Stimulated activated CD4-positive, alpha-beta T cell treated with anti-CD3 and anti-CD28 coated beads, Interleukin-4, amount 100 ng/mL, for 48 hours (primary cell): ENCODE measurements at places on chromosomes 7 and 10.

DNA sequence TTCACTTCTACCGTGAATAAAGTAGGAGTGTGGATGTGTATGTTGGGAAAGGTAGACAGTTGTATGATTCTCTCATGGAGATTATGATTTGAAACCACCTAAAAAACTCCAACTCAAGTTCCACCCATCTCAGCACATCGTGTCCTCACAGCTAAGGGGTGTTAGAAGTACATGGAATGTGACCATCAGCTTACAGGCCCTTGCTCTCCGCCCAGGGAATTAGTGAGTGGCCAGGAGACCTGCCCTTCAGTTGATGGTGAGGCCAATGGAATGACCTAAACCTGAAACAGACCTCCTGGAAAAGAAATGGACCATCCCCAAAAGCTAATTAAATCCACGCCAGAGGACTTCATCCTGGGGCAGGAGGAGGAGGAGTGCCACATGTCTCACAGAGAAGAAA, 2.1 kb upstream of the WNT2 start:
- DNase-seq = no peak

- no peak for DNase-seq
Measured at GRCh38 chr10:106551501-106552062, 612.9 kb downstream of the SORCS1 start.

- no peak for DNase-seq
Measured at GRCh38 chr7:108376206-108376605, 80.0 kb downstream of the NRCAM start.

DNA sequence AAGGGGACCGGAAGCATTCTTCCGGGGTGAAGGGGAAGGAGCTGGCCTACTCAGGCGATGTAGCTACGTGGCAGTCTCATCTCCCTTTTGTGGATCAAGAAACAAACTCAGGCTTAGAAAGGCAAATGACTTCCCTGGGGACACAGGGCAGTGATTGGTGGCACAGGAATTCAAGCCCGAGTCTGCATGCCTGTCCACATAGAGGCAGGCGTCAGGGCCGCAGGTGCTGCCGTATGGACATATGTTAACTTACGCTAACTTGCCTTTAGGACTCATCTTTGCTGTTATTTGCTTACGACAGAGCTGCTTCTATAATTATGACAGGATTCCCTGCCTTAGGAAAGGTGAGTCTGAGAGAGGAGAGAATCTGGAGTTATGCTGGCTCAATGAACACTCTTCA, 42.3 kb upstream of the KLF6 start:
- DNase-seq = no peak

DNA sequence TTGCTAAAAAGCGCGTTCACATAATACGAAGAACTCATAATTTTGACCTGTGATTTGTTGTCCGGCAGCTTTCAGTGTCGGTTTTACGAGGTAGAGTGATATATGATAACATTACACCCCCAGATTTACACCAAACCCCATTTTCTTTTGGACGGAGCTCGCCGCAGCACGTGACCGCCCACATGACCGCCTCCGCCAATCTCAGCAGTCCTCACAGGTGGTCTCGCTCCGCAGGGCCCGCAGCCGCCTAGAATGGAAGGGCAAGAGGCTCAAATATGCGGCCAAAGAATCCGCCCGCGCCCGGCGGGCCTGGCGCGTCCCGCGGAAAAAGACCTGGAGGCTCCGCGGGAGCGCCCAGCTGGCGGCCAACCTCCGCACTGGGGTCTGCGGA, at the start of gene HOXA7:
Gene HOXA7 (minus strand): TSS at position 168 of the 391 bp plus-strand sequence. CDS start 130 bp downstream, at position 38.
- DNase-seq = no peak

DNA sequence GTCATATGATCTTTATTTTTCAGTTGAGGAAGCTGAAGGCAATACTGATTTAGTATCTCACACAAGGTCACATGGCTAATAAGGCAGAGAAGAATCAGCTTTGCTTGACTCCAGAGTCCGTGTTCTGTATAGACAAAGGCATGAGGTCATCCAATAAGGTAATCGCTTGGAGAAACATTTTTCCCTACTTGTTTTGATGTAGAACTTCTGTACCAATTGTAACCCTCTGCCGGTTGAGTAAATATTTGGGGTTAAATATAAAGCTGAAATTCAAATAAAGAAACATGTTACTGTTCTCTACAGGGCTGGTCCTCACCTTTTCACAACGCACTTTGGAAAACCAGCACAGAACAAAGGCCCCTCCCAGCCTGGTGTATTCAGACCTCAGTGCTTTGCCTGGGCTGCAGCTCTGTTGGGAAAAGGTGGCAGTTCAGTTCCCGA, 83.0 kb upstream of the INSYN2A start:
- DNase-seq = no peak

- no peak for DNase-seq
Measured at GRCh38 chr10:66085906-66086305, 839.9 kb upstream of the LRRTM3 start.

- no peak for DNase-seq
Measured at GRCh38 chr7:46448478-46448877, 527.4 kb upstream of the IGFBP3 start.

DNA sequence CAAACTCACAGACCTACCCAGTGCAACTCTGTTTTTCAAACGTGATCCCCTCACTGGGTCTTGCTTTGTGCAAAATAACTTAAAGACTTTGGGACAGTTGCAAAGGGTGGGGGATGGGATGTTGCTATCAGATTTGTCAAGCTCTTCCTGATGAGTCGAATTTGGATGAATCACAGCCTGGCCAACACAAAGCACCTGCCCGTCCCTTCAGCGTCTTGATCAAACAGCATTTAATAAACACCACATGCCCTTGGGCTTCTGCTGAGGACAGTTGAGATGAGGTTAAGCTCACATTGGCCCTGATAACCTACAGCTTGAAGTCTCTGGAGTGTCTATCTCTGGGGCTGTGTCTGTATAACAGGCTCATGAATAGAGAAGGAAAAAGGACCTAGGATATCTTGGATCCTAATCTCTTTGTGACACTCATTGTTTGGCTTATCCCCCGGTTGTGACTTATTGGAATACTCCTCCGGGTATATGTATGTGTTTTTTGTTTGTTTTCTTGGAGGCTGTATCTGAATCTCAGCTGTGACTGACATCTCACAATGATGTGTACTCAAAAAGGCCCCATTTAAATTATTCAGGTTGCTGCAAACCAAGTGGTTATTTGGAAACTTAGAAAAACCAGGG, 132.6 kb upstream of the NAMPT start:
- no peak for DNase-seq

DNA sequence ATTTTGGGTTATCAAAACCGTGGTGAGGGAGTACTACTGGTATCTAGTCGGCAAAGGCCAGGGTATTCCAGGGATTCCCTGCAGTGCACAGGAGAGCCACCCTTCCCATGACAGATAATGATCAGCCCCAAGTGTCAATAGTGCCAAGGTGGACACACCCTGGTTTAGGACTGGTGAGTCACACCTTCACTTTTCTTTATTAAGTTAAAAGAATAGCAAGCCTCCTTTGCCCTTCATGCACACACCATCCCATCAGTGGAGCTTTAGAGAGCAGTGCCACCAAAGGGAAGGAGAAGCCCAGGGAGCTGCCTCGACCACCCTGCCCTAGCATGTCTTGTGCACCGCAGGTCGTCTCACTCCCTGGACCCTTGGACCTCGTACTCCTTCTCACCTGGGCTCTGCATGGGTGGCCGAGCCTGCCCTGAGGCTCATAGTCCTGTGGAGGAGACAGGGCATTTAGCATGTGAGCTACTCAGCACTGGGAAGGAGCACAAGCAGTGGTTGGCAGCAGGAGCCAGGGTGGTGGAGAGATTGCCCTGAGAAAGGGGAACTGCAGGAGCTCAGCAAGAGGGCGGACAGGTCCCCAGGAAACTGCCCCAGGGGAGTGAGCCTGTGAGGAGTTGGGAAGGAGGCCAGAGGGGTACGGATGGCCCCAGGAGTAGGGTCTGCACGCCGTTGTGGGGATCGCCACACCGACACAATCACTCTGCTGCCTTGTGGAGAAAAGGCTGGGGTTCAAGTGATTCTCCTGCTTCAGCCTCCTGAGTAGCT, 17.4 kb downstream of the UBE2D4 start:
- DNase-seq = no peak

GRCh38 chr10:7892146-7892545, 73.8 kb downstream of the TAF3 start:
- no peak for DNase-seq

DNA sequence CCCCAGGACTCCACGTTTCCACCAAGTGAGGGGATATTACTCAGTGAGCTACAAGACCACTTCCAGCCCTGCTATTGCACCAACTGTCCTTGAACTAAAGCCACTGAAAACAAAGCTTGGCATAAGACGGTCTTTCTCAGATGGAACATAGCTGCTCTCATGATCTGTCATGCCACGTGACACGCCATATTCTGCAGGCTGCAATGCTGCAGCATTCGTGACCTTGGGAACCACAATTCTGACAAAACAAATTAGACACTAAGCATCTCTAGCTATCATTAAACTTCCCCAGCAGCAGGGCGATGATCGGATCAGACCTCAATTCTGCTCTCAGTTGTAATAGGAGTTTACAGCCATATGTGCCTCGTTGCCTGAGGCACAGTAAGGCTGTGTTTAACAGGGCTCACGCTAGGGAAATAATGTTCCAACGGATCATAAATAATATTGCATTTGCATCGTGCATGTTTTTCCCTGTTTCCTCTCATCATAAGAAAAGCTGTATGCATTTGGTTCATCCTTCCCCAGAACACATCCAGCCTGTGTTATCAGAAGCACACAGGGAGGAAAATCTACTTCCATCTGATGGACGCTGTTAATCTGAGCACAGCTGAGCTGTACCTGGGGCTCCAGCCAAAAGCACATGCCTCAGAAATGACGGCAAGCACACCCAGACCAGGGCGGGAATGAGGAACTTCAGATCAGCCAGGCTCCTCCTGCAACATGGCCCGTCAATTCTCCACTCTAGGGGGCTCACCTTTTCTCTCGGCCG, 38.6 kb upstream of the CNPY1 start:
- DNase-seq = no peak

DNA sequence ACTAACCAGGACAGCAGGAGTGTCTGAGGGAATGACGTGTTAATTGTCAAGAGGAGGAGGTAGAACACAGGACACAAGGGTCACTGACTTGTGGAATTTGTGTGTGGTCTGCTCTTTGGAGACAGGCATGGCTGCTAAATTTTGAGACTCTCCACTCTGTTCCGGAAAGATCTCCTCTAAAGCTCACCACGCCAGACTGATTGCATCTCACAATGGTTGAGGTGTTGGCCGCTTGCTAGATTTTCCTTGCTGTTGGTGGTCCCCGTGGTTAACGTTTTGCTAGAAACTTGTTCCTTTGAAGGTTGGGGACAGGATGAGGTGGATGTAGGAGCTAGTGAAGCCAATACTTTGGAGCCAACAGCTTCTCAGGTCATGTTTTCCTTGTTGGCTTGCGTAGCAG, 57.0 kb downstream of the MCMBP start:
- DNase-seq = no peak
